ENCODE measurements at places on chromosomes 11 and 22. TPM values are rescaled to one million over a fixed set of nuclear protein-coding genes. Genes with fewer than 3 reads are reported as not detected.

The GAL3ST1 gene
- total RNA-seq, result 8.6 TPM

The TBX1 gene
- 4.1 TPM for total RNA-seq

The MS4A10 gene
- total RNA-seq, result not detected

The NLRP14 gene
- total RNA-seq, result not detected

The NELL1 gene
- total RNA-seq, result not detected

The DCDC1 gene
- 0.18 TPM for total RNA-seq

The GANAB gene
- total RNA-seq, result 246 TPM

The TRPC6 gene
- total RNA-seq, result 1.4 TPM

All from A549 treated with RU486 at 1 μM for 4 hours (cell line).